ENCODE measurements at places on chromosomes 13 and 19.

GRCh38 chr13:106650690-106651205, 82.8 kb upstream of the ARGLU1 start:
- DNase-seq: no peak

DNA sequence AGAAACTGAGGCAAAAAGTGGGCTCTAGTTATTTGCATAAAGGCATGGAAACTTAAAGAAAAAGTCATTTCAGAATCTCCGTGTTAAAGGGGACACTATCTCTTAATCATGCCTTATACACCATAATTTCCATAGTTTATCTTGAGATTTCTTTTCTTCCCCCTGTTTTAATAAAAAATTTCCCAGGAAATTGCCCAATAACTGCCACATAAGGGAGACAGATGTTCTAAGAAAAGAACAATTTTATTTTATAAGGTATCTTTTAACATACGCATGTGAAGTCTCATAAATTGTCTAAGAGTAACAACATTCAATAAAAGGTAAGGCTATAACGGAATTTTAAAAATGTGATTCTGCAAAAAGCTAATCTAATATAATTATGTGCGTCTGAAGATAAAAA, 371.3 kb downstream of the IRS2 start:
- no peak for DNase-seq

DNA sequence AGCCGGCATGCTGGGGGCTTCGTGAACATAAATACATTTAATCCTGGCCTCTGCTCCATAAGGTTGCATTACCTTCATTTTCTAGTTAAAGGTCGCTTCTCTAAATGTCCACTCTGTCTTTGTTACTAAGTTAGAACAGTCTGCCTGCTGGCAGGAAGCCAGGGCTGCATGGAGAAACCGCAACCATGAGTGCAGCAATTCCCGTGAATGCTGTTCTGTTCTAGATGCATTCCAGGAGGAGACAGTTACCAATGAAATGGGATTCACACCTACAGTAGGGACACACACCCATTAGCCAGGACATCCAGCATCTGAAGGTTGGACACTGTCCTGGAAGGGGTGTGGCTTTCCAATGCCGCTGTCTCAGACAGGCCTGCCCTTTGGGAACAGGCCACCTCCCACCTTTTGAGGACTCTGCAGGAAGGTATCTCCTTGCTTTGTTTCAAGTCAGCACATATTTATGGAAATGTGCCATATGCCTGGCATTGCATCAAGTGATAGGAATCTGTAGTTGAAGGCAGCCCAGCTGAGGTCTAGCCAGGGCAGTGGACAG, 129.7 kb downstream of the SLC7A1 start:
- DNase-seq: no peak

GRCh38 chr13:72536714-72537394, 190.6 kb downstream of the MZT1 start:
- DNase-seq: no peak

GRCh38 chr19:2042485-2043250, 8.4 kb downstream of the MKNK2 start:
- DNase-seq: no peak

DNA sequence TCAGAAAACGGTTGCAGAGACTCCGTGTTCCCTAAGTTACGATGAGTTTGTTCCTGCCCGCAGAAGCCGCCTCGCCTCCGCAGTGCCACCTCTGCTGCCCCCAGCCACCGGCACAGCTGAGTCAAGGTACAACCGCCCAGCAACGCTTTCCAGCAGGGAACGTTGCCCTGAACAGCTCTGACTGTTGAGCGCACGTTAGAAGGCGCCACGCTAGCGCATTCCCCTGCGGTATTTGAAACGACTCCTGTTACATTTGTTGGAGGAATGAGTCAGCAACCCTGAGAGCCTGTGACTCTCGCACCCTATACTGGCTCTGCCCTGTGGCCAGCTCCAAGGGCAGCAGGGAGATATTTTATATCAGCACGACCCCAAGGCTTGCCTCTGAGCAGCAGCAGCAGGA, 302.8 kb downstream of the TEX29 start:
- no peak for DNase-seq

DNA sequence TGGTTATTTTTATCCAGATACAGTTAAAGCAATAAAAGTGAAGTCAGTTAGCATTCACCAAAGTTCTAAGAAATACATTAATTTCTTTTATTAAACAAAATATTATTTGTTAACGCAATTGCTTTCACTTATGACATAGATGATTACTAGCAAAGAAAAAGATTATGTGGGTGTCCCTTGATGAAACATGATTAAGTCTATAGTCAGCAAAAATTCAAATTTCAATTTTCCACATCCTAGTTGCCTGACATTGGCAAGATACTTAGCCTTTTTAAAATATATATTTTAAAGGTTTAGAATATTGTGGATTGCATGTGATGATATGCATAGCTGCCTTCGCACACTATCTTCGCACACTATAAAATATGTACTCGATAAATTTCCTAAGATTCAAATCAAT, 1780.5 kb upstream of the MIR17HG start:
- no peak for DNase-seq

- DNase-seq: peak; percentile 30
Observed at GRCh38 chr19:34319230-34319585, 45.8 kb upstream of the GPI start.

DNA sequence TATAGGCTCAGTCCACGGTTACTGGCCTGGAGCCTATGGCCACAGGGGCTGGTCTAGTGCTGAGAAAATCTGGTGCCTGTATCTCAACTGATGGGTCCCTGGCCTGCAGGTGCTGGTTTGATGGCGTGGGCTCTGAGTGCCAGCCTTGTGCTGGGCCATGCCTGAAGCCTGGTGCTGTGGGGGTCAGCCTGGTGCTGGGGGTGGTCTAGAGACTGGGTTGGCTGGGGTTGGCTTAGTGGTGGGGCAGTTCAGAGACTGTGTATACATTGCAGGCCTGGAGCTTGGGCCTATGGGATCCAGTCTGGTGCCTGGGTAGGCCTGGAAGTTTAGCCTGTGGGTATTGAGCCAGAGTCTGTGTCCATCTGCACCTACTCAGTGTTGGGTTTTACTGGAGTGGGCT, 36.4 kb downstream of the SLC10A2 start:
- no peak for DNase-seq

GRCh38 chr19:40804783-40805242, 5.8 kb downstream of the EGLN2 start:
- no peak for DNase-seq

DNA sequence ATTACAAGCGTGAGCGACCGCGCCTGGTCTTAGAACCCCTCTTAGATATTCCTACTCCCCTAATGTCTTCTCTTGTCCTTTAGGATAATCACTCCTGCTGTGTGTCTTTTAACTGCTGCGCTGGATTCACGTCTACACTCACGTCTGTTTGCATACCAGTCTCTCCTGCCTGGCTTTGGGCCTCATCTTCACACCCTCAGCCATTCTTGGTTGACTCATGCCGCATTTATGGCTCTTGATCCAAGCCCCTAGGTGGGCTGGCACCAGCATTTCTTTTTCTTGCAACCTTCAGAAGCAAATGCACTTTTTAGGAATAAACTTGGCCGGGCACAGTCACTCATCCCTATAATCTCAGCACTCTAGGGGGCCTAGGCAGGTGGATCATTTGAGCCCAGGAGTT, 22.7 kb downstream of the MYO9B start:
- no peak for DNase-seq

GRCh38 chr13:32737111-32737571, 150.9 kb downstream of the PDS5B start:
- no peak for DNase-seq

DNA sequence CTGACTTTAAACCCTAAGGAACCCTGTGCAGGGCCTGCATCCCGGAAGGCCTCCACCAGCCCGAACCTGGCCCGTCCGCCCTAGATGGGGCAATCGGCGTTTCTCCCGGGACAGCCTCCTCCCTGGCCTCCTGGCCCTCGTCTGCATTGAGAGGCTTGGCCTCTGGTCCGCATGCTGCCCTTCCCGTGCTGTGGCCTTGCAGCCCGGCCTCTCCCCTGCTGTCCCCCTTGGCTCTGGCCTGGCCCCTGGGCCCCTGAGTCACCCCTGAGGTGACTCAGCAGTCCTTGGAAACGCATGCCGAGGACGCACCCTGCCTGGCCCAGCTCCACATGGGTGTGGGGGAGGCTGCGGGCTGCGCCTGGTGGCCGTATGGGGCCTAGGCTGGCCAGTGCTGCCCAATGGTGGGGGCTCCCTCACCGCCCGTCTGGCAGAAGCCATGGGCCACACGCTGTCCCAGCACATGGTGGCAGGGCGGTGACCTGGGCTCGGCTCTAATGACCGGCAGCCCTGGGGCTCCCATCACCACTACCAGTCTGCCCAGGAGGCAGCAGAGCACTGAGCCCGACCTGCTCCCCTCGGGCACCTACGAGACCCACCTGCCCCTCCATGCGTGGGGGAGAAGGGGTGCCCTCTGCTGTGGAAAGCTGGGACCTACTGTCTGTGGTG, 25.7 kb downstream of the SH3GL1 start:
- DNase-seq: peak; percentile 82

- DNase-seq: no peak
Observed at GRCh38 chr13:21233086-21233485, 56.6 kb downstream of the MRPL57 start.

DNA sequence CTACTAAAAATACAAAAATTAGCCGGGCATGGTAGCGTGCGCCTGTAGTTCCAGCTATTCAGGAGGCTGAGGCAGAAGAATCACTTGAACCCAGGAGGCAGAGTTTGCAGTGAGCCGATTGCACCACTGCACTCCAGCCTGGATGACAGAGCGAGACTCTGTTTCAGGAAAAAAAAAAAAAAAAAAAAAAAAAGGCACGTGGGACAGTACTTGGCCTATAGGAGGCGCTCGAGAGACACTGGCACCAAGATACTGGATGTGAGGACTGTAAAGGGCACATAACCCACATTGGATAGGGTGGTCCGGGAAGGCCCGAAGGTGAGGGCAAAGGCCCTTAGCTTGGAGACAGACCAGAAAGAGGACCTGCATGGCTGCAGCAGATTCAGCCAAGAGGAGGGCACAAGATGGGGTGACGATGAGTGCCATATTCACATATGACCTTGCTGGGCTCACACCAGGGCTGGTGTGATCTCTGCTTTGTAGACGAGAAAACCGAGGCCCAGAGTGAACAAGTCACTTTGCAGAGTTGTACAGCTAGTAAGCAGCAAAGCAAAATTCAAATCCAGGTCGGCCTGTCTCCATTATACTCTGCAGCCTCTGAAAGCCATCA, 89.4 kb downstream of the DPF1 start:
- DNase-seq: no peak

DNA sequence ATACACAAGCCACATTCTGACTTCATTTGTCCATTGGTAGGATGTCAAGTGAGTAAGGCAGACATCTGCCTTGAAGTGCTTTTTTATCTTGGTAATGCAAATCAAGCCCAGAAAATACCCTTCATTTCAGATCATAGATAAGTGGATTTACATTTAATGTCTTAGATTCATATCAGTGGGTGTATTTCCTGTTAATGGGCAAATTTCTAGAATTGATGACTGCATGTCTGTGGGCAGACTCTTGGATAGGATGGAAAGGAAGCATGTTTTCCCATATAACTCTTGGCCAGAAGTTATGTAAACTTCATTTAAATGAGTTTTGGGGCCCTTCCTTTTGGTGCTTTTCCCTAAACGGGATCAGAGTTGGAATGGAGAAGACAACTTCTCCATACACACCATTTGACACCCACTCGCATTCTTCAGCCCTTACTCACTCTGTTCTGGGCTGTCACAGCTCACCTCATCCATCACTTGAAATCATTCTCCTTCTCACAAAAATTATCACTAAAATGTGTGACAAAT, 154.6 kb downstream of the FLT1 start:
- no peak for DNase-seq

- no peak for DNase-seq
Observed at GRCh38 chr19:12265921-12266704, 28.6 kb downstream of the ZNF44 start.

DNA sequence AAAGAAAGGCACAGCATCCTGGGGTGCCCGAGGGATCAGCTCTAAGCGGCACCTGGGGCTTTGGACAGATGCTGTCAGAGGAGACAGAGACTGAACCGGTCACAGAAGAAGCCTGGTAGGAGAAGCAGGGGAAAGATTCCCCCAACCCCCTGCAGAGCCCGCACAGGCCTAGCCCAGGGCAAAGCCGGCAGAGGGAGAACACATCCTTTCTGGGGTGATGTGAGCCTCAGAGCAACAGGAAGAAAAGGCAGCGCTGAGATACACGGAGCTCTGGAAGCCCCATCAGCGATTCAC, 101.2 kb downstream of the CRYL1 start:
- DNase-seq: no peak

GRCh38 chr13:44318161-44318560, 55.5 kb upstream of the SERP2 start:
- DNase-seq: no peak

Measured in Caco-2 (cell line).